ENCODE measurements at places on chromosomes 3 and 15.

GRCh38 chr15:25739687-25740121 lies 123.4 kb downstream of the ATP10A start:
- DNase-seq: peak; percentile 35

DNA sequence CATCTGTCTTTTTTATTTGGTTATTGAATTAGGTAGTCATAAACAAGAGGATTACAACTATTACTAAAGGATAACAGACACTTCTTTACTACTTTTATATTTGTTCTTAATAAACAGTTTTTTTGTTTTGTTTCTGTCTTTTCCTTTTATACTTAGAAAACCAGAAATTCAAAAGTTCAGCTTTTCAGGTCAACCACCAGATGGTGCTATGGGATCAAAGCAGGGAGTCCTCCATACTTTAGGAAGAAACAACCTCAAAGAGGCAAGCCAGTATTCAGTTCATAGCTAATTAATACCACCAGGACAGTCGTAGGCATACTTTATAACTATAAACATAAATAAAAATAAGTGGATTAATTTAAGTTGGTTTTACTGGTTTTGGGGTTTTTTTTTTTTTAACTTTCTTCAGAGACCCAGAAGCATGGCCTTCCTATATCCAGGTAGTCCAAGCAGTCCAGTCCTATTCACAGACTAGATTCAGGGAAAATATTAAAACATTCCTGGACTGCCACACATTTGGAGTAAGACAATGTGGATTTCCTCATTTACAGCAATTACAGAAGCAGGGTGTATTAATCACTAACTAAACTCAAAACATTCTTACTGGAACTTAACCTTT lies 16.0 kb upstream of the EID1 start:
- peak; percentile 48 for DNase-seq

DNA sequence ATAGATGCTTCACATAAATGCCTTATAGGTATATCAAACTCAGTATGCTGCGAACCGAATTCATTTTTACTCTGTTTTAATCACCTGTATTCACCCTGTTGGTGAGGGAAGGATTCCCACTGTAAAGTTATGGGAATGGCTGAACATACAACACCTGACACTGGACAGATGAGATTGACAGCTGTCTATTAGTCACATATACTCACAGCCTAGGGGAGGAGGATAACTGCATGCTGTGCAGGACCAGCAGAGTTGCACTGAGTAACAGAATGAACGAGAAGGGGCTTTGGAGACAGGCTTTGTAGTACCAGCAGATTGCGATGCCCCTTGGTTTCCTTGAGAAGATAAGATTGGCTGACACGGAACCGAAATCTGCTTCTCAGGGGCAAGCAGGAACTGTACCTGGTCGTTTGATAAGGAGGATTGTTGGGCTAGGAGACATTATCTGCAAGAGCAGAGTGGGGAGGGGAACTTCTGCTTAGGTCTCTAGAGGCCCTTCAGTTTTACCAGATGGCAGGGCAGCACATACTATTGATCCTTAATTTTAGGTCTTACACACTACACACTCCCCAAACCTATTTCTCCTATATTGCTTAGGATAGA lies 43.5 kb upstream of the SLC22A13 start:
- no peak for DNase-seq

DNA sequence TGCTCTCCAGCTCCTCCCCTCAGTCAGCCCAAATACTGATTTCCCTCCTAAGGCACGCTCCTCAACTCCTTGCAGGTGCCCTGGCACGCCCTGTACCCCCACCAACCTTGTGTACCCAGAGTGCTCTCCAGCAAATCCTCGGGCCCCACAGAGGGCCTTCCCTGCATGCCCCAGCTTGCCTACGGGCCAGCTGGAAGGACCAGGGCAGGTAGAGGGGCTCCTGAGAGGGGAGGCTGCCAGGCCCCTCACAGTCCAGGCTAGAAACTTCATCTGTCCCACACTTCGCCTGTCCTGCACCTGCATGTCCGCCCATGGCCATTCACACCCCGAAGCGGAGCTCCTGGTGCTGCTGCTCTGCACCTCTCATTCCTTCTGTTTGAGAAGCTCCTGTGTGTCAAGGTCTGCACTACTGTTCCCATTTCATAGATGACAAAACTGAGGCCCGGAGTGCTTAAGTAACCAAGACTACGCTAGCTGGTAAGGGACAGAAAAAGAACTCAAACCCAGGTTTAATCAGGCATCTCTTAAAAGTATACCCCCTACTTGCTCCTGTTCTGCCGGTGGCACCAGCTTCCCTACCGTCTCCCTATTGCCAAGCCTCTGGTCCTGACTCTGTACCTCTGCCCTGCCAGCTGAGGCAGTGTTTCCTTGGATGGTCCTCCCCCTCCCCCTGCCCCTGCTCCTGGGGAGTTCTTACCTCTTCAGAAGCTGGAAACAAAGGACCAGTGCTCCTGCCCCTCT lies 35.6 kb downstream of the ZXDC start:
- DNase-seq: no peak

GRCh38 chr15:73647259-73648013 lies 14.2 kb upstream of the NPTN start:
- DNase-seq: no peak

- DNase-seq: no peak
These were observed 200.0 kb downstream of the ATP8B4 start for GRCh38 chr15:49919034-49919433.

- DNase-seq: no peak
These were observed 171.8 kb downstream of the SMAD6 start for GRCh38 chr15:66873856-66874255.

DNA sequence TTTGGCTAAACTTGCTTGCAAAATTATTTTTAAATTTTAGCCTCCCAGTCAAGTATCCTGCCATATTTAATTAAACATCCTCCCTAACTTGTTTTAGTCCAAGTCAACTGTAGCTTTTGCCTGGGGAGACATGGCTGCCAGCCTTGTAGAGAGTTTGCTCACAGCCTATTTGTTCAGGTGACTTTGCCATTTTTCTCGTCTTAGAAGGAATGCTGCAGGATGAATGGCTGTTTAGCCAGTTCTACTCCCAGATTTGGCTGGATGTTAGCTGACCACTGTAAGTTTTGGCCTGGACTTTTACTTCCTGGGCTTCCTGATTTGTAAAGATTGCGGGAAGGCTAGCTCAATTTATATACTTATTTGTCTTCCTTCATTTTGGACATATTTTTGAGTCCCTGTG lies 236.4 kb upstream of the SGO1 start:
- no peak for DNase-seq

- DNase-seq: no peak
These were observed 43.8 kb downstream of the OSBPL10 start for GRCh38 chr3:31937225-31937624.

DNA sequence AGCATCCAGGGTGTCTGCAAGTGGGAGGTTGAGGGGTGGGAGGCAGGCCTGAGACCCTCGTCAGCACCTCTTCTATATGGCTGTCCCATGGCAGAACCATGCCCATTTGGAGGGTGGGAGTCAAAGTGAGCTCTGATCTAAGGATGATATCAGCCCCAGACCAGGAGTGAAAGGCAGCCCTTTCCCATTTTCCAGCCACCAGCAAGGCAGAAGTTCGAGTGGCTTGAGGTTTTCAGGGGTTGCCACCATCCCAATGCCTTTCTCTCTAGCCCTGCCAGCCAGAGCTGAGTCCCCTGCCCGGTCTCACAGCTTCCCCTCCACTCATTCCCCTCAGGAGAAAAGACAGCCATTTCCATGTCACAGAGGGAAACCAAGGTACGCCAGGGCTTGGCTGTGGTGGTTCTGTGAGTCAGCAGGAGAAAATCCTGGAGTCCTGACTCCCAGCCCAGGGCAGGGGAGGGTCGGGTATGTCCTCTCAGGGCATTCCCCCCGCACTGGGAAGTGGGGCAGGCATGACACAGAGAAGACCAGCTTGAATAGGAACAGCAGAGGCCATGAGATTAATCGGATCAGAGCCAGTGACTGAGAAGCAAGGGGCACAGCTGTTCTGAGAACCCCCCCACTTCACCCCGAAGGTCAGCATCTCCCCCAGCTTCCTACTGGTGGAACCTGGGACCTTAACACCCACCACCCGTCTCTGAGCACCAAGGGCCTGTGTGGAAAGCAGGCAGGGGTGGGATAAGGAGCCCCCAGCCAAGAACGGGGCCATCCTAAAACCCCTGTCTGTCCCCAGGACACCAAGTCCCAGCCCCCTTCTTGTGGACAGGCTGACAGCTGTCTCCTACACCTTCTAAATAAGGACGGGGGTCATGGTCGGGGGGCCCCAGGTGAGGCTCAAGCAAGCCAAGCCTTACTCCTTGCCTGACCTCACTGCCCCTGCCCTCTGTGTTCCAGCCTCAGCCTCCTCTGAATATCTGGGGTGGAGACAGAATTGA lies 965 bp upstream of the SLC38A3 start:
- DNase-seq: no peak

- no peak for DNase-seq
These were observed 37.6 kb upstream of the SLC22A13 start for GRCh38 chr3:38227989-38228388.

DNA sequence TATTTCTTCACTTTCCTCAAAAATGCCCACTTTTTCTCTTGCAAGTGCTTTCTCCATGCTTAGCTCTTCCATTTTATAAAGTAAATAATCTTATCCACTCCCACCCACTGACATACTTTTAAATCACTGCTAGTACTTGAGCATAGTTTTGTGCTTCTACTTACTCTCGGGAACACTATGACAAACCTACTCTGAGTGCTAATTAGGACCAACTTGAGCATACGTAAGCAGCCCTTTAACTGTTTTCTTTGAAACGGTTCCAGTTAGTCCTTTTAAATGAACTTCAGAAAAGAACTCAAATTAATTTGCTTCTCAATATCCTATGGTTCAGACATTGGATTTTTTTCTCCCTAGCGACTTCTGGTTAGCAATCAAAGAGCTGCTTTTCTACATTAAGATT lies 280.0 kb upstream of the SOX2 start:
- no peak for DNase-seq
